ENCODE measurements at places on chromosomes 13 and 19. TPM values are rescaled to one million over a fixed set of nuclear protein-coding genes. Genes with fewer than 3 reads are reported as not detected.

DNA sequence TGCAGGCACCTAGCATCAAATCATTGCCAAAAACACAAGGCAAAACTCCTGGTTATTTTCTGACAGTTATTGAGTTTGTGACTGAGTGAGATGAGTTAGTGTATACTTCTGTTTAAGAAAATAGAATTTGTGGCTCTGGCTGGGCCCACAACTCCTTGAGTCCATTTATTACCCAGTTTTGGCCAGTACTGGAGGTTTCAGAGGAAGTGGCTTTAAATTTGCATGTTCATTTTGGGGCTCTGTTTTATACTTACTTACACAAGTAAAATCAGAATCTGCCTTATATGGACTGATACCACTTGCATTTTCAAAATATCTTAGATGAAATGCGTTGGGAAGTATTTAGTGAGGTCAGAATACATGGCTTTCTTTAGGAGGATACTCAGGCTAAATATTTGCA is 29.0 kb downstream of the TNFSF11 start:
- DNase-seq = no peak

SMIM17 gene
- polyA plus RNA-seq = 0.85 TPM

GRCh38 chr19:43505941-43506340 is 1.4 kb upstream of the PHLDB3 start:
- no peak for DNase-seq

ZNF224 gene
- 2.5 TPM for polyA plus RNA-seq

DNA sequence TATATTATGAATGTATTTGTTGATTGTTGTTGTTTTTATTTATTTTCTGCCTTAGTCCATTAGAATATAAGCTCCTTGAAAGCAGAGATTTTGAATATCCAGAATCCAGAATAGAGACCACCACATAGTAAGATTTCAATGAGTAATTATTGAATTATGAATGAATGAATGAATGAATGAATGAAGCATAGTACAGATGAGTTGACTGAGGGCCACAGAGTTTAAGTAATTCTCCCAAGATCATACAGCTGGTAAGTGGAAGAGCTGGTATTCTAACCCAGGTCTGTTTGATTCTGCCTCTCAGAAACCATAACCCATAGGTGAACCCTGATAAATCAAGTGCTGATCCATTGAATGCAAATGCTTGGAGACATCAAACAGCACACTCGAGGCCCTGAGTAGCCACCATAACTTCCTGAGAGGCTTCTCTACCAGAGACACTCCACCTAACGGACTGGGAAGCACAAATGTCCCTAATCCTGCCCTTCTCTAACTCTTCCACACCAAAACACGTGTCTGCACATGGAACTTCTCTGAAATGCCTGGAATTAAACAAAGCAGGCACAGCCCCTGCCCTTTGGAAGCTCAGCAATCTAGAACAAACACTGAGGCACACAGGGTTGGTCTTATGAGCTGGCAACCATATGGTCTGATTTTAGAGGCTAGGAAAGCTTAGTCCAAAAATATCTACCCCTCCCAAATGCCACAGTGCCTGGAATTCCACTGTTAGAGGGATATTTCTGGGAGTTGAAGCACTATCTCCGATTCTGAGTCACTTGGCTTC is 190.1 kb downstream of the FOXO1 start:
- no peak for DNase-seq

DNA sequence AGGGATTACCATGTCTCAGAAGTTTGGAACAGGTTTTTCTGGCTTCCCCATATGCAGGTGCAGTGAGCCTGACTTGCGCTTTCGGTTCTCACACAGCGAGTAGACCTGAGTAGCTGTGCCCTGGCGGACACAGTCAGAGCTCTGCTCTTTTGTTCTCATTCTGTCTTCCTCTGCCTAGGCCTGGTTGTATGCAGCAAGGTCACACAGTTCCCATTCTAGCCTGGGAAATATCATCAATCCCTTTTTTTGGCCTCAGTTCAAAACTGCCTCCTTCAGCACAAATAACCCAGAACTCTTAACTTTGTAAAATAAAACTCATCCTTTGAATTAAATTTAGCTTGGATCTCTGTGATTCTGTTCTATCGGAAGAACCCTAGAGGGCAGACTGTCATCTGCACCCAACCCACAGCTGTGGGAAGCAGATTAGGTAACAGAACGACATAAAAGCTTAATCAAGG is 10.2 kb downstream of the OXGR1 start:
- DNase-seq = peak; percentile 58

DNA sequence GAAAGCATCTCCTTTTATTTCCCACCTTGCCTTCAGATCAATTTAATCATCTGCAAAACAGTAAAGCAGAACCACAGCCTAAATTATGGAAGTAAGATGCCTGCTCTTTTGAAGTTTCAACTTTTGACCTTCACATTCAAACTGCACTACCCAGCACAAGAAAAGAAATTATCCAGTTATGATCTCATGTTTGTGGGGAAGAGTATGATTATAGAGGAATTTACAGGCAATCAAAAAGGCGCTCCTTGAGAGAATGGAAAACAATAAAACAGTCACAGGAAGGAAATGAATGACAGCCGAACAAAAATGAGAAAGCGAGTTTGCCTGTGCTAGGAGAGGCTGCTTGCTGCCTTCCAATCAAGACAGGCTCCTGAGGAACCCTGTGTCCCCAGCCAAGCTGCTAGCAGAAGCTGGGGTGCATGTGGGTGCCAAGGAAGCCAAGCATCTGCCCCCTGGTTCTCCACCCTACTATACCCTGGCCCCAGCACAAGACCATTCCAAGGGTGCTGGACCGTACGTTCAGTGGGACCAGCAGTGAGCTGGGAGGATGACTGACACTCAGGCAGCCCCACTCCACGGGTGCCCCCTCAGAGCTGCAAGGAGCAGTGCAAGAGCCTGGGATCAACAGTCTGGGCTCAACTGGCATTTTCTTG is 47.8 kb downstream of the PEPD start:
- peak; percentile 16 for DNase-seq

DNA sequence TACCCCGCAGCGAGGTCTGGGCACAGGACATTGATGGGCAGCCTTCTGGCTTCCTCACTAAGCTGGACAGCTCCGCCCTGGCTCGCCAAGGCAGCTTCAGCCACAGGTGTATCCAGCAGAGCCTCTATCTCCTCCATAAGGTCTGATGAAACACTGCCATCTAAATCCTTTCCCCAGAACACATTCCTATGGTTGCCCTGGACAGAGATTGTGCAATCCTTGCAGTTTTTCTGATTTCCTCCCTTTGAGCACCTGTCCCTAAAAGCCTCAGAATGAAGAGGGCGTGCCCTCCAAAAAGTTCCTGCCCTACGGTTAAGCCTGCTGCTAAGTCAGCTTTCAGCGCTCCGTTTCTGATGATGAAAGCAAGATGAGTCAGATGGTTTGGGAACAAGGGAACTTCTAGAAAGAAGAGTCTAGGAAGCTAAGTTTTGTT is 21.0 kb downstream of the CLEC4M start:
- no peak for DNase-seq
